Aorta (tissue), 5 donors: ENCODE measurements at places on chromosomes 4 and X. TPM values are rescaled to one million over a fixed set of nuclear protein-coding genes. Genes with fewer than 3 reads are reported as not detected.

MAP7D3 gene
- polyA plus RNA-seq: 24.8 TPM

ARR3 gene
- polyA plus RNA-seq: not detected

PLK4 gene
- 0.72 TPM for polyA plus RNA-seq

BLOC1S4 gene
- polyA plus RNA-seq: 8.8 TPM

IL9R gene
- not detected for polyA plus RNA-seq

ATP10D gene
- polyA plus RNA-seq: 26.9 TPM
